ENCODE measurements at places on chromosomes 4 and X.

- no peak for DNase-seq
These were observed 14.0 kb downstream of the ARHGEF6 start for GRCh38 chrX:136766785-136767103.

DNA sequence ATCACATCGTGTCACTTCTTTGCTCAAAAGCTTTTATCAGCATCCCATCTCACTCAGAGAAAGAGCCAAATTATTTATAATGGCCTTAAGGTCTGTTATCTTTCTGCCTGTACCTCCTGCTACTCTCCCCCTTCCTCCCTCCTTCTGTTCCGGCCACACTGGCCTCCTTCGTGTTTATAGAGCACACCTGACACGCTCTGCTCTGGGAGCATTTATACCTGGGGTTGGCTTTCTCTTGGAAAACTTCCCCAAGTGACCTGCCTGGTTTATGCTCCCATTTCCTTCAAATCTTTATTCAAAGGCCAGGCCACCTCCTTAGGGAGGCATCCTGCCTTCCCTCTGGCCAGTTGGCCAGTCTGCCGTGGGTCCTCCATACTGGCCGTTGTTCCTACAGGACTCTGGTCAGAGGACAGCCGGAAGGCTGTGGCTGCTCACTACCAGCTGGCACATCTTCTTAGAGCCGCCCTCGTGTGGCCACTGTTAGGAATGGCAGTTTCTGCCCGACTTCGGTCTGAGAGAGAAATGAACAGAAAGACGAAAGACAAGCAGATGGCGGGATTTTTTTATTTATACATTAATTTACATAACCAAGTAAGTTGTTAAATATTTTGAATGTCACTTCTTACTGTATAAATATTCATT, 80.2 kb upstream of the CBLL2 start:
- peak; percentile 16 for DNase-seq

- no peak for DNase-seq
These were observed 115.7 kb upstream of the TEX13C start for GRCh38 chrX:125203737-125204578.

DNA sequence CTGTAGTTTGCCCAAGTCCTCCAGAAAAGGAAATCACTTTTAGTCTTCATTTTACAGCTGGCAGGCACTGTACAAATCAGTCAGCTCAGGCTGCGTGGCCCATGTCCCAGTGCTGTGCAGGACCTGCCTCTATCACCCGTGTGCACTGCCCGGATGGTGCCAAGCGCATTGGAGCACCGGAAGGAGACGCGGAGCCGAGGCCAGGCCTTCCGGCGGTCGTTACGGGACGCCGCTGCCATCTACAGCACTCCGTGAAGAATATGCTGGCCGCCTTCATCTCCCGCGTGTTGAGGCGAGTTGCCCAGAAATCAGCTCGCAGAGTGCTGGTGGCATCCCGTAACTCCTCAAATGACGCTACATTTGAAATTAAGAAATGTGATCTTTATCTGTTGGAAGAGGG, at the start of gene PDHA2:
Gene PDHA2 (plus strand): TSS at position 203 of the 400 bp plus-strand sequence. CDS start 58 bp downstream, at position 261.
- DNase-seq = no peak

- no peak for DNase-seq
These were observed 195.0 kb downstream of the ZNF330 start for GRCh38 chr4:141415651-141416050.

Measured in Jurkat, Clone E6-1 (cell line).